ENCODE measurements at places on chromosomes 4 and X.

DNA sequence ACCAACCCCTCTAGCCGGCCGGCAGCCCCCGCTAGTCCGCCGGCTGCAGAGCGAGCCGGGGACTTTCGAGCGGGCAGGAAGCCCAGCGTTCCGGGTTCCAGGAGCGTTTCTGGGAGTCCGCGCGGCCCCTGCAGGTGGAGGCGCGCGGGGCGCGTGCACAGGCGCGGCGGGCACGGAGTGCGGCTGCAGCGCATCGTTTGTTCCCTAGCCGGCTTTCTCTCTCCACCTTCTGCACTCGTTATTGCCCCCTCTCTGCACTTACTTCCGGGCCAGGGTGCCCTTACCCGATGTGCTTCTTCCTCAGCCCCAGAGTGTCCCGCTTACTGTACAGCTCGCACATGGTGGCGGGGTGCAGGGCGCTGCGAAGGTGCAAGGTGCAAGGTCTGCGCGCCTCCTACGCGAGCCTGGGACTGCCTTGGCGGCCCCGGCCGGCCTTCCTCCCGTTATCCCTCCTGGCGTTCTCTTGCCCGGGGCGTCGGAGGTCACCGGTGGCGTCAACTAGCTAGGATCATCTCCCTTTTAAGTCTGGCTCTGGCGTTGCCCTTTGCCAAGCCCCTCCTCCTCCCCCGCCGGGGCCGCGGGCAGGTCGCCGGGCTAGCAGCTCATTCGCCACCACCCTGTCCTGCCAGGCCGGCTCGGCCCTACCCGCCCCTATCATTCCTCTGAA is at the start of gene ETNPPL:
ETNPPL (minus strand) TSS at position 495 of the 667 bp plus-strand sequence; CDS start at position 340, 155 bp downstream.
- DNase-seq = no peak

DNA sequence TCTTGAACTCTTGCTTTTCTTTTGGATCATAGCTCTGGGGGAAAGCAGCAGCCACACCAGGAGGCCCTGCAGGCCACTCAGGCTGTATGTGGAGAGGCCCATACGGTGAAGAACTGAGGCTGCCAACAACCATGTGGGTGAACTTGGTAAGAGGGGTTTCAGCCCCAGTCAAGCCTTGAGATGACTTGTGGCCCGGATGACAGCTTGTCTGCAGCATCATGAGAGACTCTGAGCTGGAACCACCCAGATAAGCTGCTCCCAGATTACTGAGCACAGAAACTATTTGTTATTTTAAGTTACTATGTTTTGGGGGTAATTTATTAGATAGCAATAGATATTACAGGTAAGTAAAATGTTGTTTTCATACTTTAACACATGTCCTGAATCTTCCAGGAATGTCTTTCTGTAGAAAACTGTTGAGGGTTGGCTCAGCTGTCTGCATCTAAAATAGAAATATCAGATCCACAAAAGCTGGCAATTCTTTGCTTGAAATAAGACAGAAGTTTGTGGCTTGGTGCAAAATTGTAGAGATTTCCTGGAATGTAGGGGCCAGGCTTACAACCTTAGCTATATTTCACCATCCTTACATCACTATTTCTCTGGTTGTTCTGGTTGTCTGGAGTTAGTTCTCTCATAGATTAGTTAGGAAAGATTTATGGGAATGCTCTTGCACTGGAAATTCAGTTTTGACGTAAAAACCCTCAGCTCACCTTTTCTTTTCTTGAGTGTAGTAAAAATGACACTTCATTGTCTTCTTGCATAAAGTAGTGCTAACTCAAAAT is 272.1 kb downstream of the RAPGEF2 start:
- DNase-seq = no peak

GRCh38 chrX:152733261-152733975 is at the start of the genes CSAG1 and MAGEA12:
TSS of gene CSAG1 (minus strand) at chrX:152733721. CDS start at chrX:152732460, 1,261 bp downstream.
TSS of gene MAGEA12 (plus strand) at chrX:152733757. CDS start at chrX:152736162, 2,405 bp downstream.
- peak; percentile 69 for DNase-seq

DNA sequence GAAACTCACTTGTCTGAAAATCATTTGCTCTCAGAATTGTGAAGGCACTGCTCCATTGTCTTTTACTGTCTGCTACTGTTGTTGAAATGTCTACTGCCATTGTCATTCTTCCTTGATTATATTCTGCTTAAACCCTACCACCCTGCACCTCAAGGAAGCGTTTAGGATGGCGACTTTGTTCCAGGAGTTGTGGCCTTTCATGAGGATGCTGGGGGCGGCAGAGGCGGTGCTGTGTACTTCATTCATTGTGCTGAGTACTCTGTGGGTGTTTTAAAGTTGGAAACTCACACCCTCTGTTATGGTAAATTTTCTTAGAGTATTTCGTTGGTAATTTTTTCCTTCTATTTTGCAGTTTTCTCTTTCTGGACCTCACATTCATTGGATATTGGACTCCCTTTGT is 258.9 kb downstream of the TENM3 start:
- DNase-seq = no peak

GRCh38 chr4:154049457-154050181 is 260.7 kb upstream of the SFRP2 start:
- no peak for DNase-seq

GRCh38 chr4:105147553-105148161 is 981 bp downstream of the TET2 start:
- peak; percentile 75 for DNase-seq

- peak; percentile 7 for DNase-seq
Measured at GRCh38 chrX:72043636-72044035, 88.1 kb downstream of the RTL5 start.

- DNase-seq = no peak
Measured at GRCh38 chrX:46643636-46644035, 70.1 kb downstream of the CHST7 start.

DNA sequence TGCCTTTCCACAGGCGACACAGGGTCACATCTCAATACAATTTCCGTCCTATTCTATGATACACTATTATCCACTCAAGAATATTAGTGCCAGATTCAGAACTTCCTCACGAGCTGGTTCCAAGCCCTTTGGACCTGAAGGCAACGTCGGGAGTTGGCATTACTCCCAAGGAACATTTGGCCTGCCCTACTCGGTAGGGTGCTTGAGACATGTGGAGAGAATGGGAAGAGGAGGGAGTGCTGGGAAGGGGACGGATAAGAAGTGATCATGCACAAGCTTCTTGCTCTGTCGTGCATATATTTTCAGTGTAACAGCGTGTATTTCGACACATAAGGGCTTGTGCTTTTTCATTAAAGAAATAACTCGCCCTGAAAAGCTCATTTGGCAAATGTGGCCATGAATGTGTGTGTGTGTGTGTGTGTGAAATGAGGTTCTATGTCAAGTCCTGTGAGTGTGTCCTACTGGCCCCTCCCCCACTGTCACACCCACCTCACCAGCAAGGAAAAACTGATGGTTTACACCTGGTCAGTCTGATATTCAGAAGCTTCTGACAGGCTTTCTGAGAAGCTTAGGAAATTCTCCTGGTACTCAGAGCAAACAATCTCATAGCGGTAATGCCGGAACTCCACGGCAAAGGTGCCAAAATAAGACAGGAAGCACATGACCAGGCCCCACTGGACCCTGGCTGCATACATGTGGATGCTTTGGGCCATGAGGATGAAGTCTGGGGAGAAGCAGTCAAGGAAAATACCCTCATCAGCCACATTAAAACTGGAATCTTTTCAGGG is 54.8 kb downstream of the ENOPH1 start:
- no peak for DNase-seq

- no peak for DNase-seq
Measured at GRCh38 chr4:53929311-53929710, 135.1 kb downstream of the CHIC2 start.

GRCh38 chrX:12741416-12741815 is 49.8 kb upstream of the PRPS2 start:
- DNase-seq = no peak

DNA sequence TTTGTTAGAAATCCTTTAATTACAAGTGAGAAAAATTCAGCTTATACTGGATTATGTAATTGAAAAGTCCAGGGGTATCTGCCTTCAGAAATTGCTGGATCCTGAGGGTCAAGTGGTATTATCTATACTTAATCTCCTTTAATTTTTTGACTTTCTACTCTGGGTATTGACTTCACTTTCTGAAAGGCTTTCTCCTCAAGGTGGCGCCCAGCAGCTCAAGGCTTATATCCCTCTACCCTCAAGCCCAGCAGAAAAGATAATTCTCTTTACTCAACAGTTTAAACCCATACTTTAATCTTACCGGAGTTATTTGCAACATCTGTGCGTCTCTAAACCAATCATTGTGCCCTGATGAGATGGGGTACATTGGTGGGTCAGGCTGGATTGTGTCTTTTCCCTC is 129.5 kb downstream of the LARP7 start:
- DNase-seq = no peak

GRCh38 chr4:165872461-165873297 is at the start of gene TLL1:
TSS of gene TLL1 (plus strand) at chr4:165873237. CDS start at chr4:165873905, 668 bp downstream.
- DNase-seq = no peak

DNA sequence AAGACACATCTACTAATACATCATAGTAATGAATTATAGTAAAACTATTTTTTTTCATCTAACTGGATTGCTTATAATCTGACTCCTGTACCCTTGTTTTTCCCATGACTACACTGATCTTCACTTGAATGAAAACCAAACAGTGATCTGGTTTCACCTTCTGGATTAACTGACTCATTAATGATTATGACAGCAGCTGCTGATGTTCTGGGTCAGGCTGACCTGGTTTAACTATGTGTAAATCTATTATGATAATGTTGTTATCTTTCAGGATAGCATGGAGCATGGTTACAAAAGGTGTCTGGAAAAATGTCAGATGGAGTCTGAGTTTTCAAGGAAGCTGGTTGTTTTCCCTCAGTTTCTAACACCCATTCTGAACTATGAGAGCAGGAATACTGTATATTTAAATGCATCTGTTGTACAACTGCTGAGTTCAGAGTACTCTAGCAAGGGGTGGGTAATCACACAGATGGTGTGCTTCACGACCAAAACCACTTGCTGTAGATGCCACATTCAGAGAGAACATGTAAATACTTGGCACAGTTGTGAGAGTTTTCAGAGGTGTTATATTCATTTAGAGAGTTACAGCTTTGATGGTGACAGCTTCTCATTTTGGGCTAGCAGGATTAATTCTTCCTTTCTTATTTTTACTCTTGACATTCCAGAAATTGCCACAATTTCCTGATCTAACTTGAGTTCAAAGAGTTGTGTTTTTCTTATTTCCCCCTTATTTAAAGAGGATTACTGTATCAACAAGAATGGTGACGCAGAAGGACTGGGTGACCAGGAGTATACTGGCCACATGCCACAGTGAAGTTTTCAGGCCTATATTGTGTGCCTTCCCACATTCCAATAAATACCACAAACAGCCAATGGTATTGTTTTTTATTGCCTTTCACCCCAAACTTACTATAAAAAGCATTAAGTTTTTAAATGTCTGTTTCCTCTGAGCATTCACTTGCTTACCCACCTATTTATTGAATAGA is 249.7 kb upstream of the TET2 start:
- DNase-seq = no peak

DNA sequence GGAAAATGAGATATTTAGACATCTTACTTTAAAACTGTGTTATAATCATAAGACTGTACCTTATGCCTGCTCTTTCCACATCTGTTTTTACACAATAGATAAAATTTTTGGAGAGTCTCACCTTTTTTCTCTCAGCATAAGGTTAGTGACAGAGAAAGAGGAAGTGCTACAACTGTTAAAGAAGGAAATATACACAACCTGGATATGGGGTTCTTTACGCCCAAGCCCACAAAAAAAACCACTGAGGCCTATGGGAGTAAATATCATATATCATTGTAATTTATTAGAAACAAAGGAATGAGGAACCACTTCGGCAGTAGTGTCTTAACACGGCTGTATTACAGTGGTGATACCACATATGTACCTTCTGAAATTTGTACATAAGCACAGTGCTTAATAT is 265.9 kb upstream of the GK2 start:
- DNase-seq = no peak

GRCh38 chr4:187396106-187396505 is 599.5 kb upstream of the ZFP42 start:
- no peak for DNase-seq

- no peak for DNase-seq
Measured at GRCh38 chrX:143571521-143571920, 54.2 kb upstream of the SPANXN3 start.

- DNase-seq = no peak
Measured at GRCh38 chr4:1823545-1823932, 30.4 kb downstream of the FGFR3 start.

DNA sequence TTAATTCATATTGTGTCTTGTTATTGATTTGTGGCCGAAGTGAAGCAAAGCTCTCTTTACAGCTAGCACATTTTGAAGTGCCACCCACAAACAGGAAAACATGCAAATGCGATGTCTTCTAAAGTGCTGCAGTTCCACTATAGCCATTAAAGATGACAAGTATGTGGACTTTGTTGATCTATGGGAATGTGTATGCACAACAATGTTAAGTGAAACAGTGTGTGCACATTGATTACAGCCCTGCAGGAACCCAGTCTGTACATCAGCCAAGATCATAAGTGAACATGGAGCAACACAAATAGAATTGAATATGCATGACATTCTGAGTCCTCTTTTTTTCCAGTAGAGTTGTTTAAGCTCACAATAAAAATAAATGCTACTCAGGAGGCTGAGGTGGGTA is 43.0 kb downstream of the TFDP3 start:
- DNase-seq = no peak

- DNase-seq = no peak
Measured at GRCh38 chrX:50913520-50913919, 3.0 kb downstream of the BMP15 start.

GRCh38 chr4:108831886-108832285 is 69.0 kb upstream of the ETNPPL start:
- DNase-seq = no peak

- DNase-seq = no peak
Measured at GRCh38 chr4:10192331-10192730, 75.7 kb upstream of the WDR1 start.

DNA sequence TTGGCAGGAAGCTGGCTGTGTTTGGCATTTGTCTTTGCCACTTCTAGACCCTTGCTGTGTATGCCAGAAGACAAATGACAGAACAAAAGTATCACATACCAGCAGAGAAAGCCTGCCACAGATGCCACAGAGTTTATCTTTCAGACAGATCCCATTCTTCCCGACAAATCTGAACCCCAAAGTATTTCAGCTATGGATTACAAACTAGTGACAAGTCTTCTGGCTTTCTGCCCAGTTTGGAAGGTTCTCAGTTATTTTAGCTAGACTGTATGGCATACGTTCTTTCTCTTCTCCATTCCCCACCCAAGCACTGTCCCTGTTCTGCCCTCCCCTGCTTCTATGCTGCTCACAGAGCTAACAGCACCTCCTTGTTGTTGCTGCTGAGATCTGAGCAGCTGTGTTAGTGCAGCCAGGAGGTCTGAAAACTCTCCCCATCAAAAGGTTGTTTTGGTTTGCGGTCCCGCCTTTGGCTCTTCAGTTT is 236.7 kb downstream of the FRAS1 start:
- DNase-seq = no peak

- DNase-seq = no peak
Measured at GRCh38 chr4:103207673-103208072, 9.5 kb upstream of the CENPE start.

- DNase-seq = no peak
Measured at GRCh38 chrX:69961365-69962072, 88.2 kb downstream of the AWAT2 start.

GRCh38 chrX:148904421-148905111 is 404.1 kb downstream of the AFF2 start:
- no peak for DNase-seq
